Activated naive CD4-positive, alpha-beta T cell treated with anti-CD3 and anti-CD28 coated beads for 36 hours (primary cell): ENCODE measurements at places on chromosomes 5 and 9. TPM values are rescaled to one million over a fixed set of nuclear protein-coding genes. Genes with fewer than 3 reads are reported as not detected.

The CCL19 gene
- not detected for total RNA-seq

The SLC25A25 gene
- total RNA-seq = 12.7 TPM

The DIPK1B gene
- total RNA-seq = not detected

The BARHL1 gene
- not detected for total RNA-seq

The FUT7 gene
- not detected for total RNA-seq

The ACER2 gene
- total RNA-seq = 2.0 TPM

The PFN3 gene
- total RNA-seq = not detected

The UNC13B gene
- total RNA-seq = 5.4 TPM

The NDUFS4 gene
- total RNA-seq = 81.4 TPM

The PCDHAC2 gene
- not detected for total RNA-seq

The TLX3 gene
- total RNA-seq = not detected

The DNM1 gene
- 0.07 TPM for total RNA-seq

- no peak for DNase-seq
These were observed 772 bp upstream of the TARS1 start for GRCh38 chr5:33439905-33440481.

DNA sequence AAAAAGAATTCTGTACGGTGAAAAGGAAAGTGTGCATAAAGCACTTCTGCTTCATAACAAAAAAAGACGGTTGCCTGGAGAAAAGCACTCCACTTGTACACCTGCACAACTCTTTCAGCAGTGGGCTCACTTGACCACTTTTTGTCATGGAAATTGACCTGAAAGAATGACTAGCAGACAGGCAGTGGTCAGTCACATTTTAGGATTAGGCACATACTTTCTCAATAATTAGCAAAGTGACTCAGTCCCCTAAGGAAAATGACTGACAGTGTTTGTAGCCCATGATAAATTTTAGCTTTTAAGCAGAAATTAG lies 169.3 kb downstream of the FANCC start:
- no peak for DNase-seq

DNA sequence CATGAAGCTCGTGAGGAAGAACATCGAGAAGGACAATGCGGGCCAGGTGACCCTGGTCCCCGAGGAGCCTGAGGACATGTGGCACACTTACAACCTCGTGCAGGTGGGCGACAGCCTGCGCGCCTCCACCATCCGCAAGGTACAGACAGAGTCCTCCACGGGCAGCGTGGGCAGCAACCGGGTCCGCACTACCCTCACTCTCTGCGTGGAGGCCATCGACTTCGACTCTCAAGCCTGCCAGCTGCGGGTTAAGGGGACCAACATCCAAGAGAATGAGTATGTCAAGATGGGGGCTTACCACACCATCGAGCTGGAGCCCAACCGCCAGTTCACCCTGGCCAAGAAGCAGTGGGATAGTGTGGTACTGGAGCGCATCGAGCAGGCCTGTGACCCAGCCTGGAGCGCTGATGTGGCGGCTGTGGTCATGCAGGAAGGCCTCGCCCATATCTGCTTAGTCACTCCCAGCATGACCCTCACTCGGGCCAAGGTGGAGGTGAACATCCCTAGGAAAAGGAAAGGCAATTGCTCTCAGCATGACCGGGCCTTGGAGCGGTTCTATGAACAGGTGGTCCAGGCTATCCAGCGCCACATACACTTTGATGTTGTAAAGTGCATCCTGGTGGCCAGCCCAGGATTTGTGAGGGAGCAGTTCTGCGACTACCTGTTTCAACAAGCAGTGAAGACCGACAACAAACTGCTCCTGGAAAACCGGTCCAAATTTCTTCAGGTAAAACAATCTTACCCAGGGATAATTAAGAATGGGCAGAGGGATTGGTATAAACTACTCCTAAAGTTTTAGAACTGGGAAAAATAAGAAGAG lies 12.9 kb downstream of the ITGA1 start:
- peak; percentile 73 for DNase-seq

DNA sequence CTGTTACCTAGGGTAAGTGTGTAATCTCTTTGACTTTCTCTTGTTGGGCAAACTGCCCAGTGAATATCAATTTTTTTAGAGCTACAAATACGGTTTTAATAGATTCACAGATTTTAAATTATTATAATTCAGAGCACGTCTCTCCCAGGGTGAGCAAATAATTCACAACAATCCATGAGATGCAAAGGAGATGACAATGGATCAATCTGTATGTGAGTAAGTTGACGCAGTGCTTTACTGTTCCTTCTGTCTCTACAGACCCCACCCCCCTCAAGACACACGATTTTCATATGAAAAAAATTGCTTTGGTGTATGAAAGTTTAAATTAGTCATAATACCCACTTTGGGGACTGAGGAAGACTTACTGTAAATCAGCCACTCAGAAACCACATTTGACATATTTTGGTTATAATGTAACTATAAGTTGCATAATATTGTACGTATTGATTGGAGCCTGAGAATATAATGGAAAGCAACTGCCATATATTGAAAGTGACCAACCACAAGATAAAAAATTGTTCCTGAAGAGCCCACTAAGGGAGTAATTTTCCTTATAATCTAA lies 201.7 kb downstream of the BNC2 start:
- DNase-seq = no peak

DNA sequence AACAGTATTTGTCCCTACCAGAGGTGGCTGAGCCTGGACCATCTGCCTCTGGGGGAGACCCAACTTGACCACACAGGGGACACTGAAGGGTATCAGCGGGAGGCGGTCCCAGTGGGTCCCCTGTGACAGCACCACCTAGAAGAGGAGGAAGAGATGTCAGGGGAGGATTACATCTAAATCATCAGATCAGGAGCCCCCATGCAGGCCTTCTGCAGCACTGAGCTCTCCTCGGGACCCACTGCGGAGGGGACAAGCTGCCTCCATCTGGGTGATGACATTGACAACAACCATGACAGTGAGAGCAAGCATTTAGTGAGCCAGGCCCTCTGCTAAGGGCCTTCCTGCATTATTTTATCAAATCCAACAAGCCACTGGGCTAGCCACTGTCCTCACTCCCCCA lies 12.3 kb downstream of the ORM2 start:
- no peak for DNase-seq

DNA sequence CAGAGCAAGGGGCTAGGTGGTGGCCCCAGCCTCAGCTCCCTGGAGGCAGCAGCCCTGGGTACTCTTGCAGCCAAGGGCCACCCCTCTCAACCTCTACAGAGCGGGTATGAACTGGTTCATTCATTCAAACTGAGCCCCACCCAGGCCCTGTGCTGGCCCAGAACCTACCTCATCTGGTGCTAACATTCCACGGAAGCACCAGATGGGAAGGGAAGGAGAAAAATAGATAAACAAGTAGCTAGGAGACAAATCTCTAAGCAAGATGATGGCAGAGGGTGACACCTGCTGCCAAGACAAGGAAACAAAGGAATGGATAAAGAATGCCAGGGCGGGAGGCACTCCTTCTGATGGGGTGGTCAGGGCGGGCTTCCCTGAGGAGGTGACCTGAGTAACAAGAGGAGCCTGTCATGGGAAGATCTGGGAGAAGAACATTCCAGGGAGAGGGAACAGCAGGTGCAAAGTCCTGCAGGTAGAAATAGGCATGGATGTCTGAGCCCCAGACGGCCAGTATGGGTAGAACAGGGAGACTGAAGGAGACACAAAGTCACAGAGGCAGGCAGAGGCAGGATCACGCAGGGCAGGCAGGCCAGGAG lies 6.1 kb downstream of the ST6GALNAC4 start:
- DNase-seq = no peak

GRCh38 chr9:132366481-132366880 lies 11.7 kb upstream of the SETX start:
- DNase-seq = no peak

DNA sequence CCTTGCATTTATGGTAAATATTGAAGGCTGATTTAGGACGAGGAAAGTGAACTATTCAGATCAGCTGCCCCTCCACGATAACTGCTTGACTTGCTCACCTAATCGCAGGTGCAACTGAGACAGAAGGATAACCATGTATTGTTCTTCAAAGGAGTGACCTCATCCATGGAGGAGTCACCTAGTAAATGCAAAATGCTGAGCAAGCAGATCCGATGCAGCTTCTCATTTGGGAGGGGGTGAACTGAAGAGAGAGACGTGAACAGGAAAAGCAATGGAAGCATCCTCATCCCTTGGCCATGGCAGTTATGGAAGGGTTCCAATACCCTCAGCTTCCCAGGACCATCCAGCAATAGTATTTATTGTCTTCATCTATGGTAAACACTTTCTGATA lies 47.5 kb downstream of the RASGRF2 start:
- DNase-seq = peak; percentile 68

- DNase-seq = no peak
These were observed 113.1 kb upstream of the IRX2 start for GRCh38 chr5:2864515-2865105.

GRCh38 chr5:16051246-16051755 lies 128.3 kb downstream of the MARCHF11 start:
- DNase-seq = no peak

DNA sequence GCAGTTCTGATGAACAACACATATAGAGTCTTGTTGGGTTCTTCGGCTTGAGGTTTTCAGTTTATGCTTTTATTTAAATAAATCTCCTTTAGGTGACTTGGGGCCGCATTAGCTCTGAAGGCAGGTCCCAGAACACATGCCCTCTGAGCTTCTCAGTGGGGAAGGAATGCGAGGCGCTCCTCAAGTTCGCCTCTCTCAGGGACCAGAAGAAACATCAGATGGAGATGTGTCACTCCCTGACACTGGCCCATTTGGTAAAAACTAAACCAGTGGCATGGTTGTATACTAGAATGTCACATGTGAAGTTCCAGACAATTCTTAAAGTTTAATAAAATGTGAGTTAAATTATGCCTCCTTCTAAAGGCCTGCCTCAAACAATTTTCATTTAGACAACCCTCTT lies 1.9 kb downstream of the MACROH2A1 start:
- DNase-seq = no peak

DNA sequence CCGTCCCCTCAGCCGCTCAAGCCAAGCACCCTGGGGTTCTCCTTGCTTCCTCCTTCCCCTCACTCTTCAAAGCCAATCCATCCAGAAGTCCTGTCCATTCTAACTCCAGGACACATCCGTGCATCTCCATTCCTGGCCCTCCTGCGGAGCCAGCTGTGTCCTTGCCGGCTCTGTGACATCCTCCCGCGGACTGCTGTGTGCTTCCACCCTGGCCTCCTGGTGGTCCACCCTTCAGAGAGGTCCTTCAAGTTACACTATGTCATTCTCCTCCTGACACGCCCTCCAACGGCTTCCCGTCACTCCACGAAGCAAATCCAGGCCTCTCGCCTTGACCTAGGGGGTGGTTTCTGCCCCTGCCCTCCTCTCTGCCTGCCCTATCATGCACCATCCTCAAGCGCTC lies 13.0 kb upstream of the SCGB3A1 start:
- DNase-seq = no peak

GRCh38 chr9:36433386-36433785 lies 33.3 kb upstream of the RNF38 start:
- DNase-seq = no peak

GRCh38 chr9:132008855-132009812 lies 70.5 kb downstream of the MED27 start:
- no peak for DNase-seq

- DNase-seq = no peak
These were observed 22.3 kb downstream of the BNC2 start for GRCh38 chr9:16848179-16848578.
